ENCODE measurements at places on chromosomes 7 and 10. TPM values are rescaled to one million over a fixed set of nuclear protein-coding genes. Genes with fewer than 3 reads are reported as not detected.
A peak's percentile ranks its signal among the peaks of the same experiment; 100 is the strongest.

FKBP14 gene
- 2.9 TPM for total RNA-seq

ANKRD30A gene
- total RNA-seq, result not detected

ELOVL3 gene
- total RNA-seq, result 0.78 TPM

ENTPD1 gene
- 0.03 TPM for total RNA-seq

FAM25A gene
- not detected for total RNA-seq

PDE6C gene
- total RNA-seq, result not detected

SPDYE8 gene
- total RNA-seq, result not detected

NPC1L1 gene
- not detected for total RNA-seq

OPN4 gene
- total RNA-seq, result 0.17 TPM

OR6B1 gene
- total RNA-seq, result not detected

PTPRZ1 gene
- not detected for total RNA-seq

RARRES2 gene
- 10.6 TPM for total RNA-seq

ACTR3C gene
- 23.0 TPM for total RNA-seq

CCDC3 gene
- total RNA-seq, result not detected

MEOX2 gene
- total RNA-seq, result not detected

PAPOLB gene
- total RNA-seq, result not detected

- DNase-seq, result no peak
Observed at GRCh38 chr10:49610114-49610457, at the start of gene SLC18A3. Gene SLC18A3, plus strand, starts transcription at chr10:49610310. Its CDS starts 431 bp downstream, at chr10:49610741.

- no peak for DNase-seq
Observed at GRCh38 chr10:79434821-79435251, 10.6 kb downstream of the ZCCHC24 start.

DNA sequence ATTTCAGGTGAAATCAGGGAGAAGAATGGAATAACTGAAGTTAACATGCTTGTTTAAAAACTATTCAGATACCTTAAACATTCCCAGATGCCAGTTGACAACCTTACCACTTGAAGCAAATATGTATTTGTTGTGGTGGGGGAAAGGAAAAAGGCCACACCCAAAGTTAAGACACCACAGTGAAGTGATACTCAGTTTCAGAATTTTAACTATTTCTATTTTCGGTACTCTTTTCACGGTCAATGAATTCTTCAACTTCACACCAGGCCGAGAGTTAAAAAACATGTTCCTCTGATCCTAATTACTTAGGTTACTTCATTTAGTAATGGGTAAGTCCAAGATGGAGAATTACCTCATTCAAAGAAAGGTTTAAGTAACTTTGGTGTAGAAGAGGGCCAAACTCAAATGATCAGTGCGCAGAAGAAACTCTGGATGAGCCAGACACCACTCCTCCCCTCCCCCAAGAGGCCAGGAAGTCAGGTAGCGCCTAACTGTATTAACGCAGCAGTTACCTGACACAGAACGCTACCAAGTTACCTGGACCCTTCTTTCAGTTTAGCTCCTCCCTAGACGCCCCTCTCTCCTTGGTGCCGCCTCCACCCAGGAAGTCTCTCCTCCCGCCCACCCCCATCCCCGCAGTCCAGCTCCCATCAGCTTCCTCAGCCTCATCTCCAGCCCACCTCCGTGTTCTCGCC lies 700 bp downstream of the MTPN start:
- no peak for DNase-seq

DNA sequence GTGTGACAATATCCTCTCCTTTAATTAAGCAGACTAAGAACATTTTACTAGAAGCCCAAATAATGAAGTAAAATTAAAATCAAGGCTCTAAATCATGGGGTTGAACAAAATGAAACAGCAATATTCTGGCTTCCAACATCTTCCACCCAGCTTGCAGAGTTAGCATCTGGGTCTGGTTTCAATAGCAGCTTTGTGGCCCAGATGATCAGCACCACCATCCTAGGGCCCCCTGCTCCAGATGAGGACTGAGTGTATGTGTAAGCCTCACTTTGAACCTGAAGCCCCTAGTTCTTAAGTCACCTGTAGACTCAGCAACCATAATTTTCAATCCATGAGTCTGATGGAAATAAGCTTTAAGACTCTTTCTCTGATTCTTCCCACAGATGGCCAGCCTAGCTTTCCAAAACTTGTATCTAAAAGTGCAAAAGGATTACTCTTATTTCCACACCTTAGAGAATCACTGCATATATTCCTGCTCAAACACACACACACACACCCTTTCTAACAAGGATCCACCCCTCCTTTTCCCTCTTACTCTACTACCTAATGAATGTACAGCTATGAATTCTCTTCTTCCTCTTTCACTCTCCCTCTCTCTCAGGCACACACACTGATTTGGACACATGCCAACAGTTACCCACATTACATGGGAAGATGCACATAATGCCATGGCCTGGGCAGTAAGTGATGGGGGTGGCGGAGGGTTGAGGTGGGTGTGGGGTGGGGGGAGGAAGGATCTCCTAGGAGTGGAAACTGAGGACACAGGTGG lies 3.5 kb downstream of the DENND11 start:
- DNase-seq, result no peak

DNA sequence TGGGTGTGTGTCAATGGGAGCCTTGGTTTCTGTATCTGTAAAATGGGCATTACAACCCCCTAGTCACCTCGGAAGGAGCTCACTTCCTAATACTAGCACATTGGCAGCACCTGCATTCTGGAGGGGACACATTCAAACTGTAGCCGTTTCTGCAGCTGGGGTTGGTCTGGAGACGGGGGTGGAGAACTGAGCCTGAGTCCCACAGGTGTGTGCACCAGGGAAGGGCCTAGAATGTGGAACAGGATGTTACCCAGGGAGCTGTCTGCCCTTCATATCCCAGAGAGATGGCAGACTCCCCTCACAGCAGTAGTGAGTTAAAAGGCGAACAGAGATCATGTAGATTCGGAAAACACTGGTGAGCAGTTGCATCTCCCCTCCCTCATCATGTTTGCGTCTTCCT lies 272.8 kb upstream of the ZNF32 start:
- no peak for DNase-seq

DNA sequence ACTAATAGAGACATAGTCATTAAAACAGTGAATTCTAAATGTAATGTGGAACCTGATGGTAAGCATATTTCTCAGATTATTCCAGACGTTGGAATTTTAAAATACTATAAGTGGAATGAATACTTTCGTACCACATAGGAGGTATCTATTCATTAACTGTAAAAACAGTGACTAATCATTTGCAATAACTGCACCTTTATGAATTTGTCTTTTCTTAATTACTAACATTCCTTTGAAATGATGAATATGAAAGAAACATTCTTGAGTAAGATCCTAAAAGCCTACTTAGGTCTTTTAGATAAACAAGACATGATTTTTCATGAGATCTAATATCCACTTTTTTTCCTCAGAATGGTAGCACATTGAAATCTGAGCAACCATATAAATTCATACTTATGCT lies 549.0 kb upstream of the LRRN3 start:
- no peak for DNase-seq

- DNase-seq, result no peak
Observed at GRCh38 chr7:84384417-84384816, 189.8 kb upstream of the SEMA3A start.

- no peak for DNase-seq
Observed at GRCh38 chr10:4131407-4132215, 346.6 kb upstream of the KLF6 start.

- no peak for DNase-seq
Observed at GRCh38 chr7:18754766-18755165, 259.2 kb downstream of the HDAC9 start.

DNA sequence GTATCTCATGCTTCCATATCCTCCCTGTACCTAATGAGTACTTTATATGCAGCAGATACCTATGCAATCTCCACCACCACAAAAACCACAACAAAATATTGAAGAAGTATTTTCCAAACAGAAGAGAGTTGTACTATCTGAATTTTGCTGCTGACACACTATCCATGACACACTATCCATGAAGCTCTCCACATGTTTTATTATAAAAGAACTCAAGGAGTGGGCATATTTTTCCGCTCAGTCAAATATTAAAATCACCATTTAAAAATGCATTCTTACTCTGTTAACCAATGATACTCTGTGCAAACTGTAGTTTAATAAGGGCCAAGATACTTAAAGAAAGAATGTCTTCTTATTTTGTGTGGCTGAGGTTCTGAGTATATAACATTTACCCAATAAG lies 2.8 kb downstream of the BET1 start:
- DNase-seq, result no peak

DNA sequence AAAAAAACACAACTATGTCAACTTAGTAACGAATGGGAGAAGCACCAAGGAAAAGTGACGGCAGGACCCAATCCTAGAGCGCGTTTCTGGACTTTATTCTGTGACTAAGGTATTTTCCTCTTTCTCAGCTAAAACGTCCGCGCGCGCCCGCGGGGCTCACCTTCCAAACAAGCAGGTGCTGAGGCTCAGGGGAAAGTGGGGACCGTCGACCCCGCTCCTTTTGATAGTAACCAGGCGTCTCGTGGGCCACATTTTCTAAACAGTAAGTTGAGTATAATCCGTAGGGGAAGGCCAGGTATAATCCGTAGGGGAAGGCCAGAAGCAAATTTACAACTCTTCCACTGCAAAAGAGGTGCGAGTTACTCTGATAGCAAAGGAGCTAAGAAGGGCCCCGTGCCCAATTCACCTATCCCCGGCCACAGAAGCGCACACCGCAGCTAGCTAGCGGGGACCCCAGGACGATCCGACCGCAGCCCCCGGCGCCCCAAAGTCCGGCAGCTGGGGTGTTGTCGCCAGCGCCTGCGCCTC lies 743 bp downstream of the MKI67 start:
- no peak for DNase-seq

DNA sequence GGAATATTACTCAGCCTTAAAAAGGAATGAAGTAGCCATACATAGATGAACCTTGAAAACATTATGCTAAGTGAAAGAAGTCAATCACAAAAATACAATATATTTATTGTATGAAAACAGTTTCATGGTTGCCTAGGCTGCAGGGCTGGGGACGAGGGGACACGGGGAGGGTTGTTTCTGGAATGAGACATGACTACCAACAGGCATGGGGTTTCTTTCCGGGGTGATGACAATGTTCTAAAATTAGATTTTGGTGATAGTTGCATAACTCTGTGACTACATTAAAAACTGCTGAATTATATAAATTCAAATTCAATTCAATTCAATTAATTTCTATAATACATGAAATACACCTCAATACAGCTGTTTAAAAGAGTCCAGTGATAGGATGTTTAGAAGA lies 88.0 kb downstream of the ARHGAP22 start:
- no peak for DNase-seq

DNA sequence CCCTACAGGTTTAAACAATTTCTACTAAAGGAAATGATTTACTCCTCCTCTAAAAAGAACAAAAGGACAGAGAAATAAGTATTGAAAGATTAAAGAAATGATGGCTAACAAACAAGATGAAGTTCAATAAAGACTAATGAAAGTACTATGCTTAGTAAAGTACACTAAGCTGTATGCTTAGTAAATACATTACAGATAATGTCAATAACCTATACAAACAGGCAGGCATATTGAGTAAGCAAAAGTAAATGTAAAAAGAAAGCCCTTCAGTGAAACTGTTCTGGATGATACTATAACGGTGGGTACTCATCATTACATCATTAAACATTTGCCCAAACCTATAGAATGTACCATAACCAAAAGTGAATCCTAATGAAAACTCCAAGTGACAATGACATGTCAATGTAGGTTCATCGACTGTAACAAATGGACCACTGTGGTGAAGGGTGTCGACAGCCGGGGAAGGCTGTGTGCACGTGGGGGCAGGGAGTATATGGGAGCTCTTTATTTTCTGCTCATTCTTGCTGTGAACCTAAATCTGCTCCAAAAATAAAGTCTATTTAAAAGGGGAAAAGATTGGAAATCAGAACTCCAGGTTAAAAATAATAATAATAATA lies 34.0 kb downstream of the CYTH3 start:
- DNase-seq, result no peak

- no peak for DNase-seq
Observed at GRCh38 chr7:131967216-131967730, 410.8 kb upstream of the PODXL start.

DNA sequence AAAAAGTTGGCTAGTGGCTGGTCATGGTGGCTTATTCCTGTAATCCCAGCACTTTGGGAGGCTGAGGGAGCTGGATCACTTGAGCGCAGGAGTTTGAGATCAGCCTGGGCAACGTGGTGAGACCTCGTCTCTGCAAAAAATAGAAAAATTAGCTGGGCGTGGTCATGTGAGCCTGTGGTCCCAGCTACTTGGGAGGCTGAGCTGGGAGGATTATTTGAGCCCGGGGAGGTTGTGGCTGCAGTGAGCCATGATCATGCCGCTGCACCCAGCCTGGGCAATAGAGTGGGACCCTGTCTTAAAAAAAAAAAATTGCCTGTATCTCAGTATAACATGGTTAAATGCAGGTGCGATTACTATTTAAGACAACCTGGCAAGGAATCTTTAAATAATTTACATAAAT lies 61.0 kb downstream of the ADD3 start:
- no peak for DNase-seq

DNA sequence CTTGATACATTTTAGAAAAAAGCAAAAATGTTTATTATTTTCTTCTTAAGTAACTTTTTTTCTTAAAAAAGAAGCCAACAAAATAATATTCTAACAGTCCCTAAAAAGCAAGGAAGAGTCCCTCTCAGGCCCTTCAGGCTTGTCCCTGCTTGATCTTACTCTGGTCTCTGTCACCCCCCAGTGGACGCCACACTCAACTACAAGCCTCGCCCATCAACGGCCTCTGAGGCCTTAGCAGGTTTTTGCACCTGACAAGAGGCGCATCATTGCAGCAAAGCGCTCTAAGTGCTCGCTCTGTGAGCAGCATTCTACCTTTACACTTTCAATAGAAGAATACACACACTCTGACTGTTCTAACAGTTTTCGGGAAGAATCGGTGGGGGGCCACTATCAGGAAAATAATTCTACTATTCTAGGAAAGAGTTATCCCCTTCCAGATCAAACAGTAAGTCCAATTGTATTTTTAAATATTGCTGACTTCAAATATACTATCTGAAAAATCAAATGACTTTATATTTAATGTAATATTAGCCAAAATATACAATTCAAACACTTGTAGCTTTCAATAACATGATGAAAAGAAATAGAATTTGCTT lies 139.2 kb downstream of the USP6NL start:
- peak; percentile 17 for DNase-seq

GRCh38 chr7:23058408-23059096 lies 44.6 kb upstream of the HYCC1 start:
- DNase-seq, result no peak

DNA sequence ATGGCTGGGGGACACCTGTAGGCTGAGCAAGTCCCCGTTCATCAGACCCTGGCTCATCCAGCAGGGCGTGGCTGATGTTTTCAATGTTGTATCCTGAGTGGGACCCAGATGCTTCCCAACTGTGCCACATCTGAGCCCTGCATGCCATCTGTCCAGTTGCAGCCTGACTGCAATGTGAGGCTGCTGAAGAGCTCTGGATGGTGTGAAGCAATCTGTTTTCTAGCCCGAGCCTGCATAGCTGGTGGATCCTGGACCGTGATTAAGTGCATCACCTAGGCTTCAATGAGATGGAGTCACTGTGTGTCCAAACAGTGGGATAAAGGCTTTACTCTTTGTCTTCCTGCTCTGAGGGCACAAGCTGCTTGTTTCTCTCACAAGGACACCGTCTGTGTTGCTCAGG lies 99.8 kb downstream of the TCF7L2 start:
- no peak for DNase-seq

Measured in Caki2 (cell line).